Nucleus accumbens (tissue), 56 donors: ENCODE measurements at places on chromosomes 5 and 9.

DNA sequence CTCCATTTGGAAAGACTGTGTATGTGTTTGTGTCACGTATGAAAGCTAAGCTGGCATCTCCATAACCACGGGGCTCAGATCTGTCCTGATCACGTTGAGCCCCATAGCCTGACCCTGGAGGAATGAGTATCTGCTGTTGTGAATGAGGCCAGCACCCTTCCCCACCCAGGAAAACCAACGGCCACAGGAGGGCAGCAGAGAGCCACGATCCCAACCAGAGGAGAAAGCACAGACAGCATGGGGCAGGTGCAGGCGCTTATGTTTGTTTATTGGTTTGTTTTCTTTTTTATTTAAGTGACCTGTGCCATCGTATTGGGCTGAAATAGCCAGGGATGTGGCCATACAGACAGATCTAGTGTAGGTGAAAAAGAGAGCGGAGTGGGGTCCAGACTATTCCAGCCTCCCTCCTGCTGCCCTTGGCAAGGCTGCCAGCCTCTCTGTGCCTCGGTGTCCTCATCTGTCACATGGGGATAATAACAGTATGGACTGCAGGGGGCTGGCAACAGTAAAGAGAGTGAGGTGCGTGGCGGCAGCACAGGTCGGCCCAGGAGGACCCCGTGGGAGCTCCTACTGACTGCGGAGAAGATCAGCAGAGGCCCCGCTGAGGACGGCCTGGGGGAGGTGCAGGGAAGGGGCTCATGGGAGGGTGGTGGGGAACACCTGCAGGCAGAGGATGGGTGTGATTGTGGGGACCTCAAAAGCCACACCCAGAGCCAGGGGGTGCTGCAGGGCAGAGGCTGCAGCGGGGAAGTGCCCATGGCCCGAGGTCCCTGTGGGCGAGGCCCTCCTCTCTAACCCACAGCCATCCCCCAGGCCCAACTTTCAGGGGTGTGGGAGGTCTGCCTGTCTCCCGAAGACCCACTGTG, 12.1 kb downstream of the OR2V2 start:
- DNase-seq, result peak; percentile 69

DNA sequence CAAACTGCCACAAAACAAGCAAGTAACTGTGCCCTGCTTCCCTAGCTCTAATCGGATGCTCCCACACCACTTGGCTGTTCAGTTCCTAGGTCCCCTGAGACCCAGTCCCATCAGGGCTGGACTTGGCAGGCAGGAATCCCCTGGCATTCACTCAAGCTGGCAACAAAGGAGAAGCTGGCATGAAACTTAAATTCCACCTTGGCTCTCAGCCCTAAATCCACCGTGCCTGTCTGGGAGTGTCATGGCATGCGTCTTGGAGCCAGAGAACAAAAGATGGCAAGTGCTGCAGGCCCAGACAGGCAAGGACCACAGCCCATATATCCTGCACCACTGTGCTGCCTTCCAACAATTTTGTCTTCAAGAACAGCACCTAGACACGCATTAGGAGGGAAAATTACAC, 38.2 kb downstream of the ETF1 start:
- no peak for DNase-seq

- DNase-seq, result no peak
Measured at GRCh38 chr9:21579247-21579671, 97.1 kb upstream of the IFNE start.

GRCh38 chr5:82319651-82320376, 41.7 kb upstream of the RPS23 start:
- no peak for DNase-seq

GRCh38 chr9:71326360-71326759, 204.9 kb upstream of the TRPM3 start:
- DNase-seq, result no peak

DNA sequence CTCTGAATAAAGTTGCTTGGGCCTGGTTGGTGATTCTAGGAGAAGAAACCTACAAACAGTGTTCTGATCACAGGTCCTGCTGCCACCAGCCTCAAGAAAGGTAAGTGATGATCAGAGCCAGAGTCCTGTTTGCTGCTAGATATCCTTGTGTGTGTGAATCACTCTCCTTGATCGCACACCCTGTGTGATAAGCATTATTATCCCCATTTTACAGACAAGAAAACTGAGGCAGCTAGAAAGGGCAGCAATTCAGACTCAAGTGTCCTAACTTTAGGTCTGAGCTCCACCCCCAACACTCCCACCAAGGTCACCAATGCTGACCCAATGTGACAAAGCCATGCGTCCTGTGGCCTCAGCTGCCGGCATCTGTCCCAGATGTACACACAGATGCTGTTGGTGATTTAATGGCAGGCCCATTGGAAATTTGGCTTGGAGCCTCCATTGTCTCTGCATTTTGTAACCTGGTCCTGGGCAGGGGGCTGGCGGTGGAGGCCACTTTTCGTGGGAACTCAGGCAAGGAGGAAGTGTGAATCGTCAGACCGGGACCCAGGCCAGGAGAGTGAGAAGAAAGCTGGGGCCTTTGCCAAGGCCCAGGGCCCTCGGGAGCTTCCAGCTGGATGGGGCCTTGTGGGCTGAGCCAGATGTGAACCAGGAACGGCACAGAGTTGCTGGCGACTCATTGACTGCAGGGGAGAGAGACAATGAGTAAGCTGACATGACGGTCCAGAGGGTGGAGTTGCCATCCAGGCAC, 29.8 kb upstream of the GGTA1 start:
- peak; percentile 43 for DNase-seq

DNA sequence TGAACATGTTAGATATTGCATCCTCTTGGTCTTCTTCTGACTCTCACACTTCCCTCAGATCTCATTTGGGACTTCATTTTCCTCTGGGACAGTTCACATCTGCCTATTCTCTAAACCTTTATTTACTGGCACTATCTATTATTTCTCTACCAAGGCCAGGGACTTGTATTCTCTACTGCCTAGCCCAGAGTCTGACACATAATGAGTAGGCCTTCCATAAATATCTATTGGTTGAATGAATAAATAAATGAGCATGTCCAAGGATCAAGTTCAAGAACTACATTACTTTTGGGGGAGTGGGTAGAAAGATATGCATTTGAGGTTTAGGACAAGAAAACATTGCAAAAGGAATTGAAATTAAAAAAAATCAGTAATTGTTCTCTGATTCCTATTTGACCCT, 250.3 kb downstream of the TRIM32 start:
- DNase-seq, result no peak

DNA sequence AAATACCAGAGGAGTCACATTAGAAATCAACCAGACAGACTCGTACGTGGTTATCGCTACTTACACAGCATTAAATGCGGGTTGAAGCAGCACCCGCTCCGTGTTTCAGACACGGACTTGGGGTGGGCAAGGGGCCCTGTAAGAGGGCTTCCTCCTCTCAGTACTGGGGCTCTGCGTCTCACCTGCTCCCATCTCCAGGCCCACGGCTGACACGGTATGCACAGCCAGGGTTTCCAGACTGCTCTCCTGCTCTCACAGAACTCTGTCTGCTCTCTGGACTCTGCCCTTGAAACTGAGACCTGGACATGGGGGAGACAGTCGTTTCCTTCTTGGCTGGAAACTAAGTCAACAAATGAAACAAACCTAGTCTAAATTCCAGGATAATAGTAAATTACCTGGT, 24.7 kb upstream of the RASGEF1C start:
- DNase-seq, result no peak

- DNase-seq, result peak; percentile 59
Measured at GRCh38 chr9:133144142-133144903, 19.4 kb downstream of the GBGT1 start.

- no peak for DNase-seq
Measured at GRCh38 chr5:14465116-14465515, 116.5 kb upstream of the OTULINL start.

DNA sequence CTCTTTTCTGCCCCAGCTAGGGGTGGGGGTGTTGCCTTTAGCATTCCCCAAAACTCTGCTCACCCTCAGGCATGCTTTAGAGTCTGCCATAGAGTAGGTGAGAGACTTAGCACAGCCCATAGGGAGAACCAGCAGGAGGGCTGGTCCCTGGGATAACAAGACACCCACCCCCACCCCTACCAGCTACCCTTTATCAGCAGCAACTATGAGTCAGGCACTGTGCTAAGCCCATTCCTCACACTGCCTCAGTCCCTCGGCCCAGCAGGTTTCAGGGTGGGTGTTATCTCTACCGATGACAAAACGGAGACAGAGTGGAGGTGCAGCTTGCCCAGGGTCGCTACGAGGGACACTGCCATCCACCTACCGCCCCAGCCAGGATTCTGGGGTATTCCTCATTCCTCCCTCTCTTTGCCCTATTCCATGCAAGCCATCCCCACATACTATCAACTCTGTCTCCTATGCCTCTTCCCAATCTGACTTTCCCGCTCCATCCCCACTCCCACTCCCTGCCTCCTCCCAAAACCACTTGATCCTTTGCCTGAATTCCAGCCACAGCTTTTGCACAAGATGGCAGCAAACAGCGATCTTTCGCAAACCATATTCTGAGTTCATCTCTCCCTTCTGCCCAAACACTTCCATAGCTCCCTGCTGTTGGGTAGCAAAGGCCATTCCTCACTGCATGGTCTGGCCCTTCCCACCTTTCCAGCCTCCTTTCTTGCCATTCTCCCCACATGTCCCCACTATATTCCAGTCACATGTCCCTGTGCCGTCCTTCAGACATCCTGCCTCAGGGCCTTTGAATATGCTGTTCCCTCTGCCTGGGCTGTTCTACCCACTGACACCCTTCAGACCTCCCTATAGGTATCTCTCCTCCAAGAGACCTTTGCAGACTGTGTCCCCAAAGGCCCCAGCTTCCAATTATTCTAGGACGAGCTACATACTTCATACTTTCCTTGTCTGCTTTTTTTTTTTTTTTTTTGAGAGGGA, 5.1 kb downstream of the CIZ1 start:
- no peak for DNase-seq

- DNase-seq, result no peak
Measured at GRCh38 chr9:93898026-93898425, 57.1 kb downstream of the BARX1 start.

GRCh38 chr5:97635553-97635952, 452.5 kb upstream of the RIOK2 start:
- DNase-seq, result no peak

DNA sequence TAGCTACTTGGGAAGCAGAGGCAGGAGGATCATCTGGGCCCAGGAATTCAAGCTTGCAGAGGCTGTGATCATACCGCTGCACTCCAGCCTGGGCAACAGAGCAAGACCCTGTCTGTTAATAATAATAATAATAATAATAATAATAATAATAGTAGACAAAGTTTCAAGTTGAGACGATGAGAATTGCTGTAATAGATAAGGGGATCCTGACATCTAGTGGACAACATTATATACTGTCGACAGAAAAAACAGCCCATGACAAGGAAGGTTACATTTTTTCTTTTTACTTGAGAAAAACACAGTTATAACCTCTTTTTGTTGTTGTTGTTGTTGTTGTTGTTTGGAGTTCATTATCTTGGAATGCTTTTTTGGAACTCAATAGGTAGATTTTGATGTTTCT, 35.3 kb downstream of the NDFIP1 start:
- no peak for DNase-seq

DNA sequence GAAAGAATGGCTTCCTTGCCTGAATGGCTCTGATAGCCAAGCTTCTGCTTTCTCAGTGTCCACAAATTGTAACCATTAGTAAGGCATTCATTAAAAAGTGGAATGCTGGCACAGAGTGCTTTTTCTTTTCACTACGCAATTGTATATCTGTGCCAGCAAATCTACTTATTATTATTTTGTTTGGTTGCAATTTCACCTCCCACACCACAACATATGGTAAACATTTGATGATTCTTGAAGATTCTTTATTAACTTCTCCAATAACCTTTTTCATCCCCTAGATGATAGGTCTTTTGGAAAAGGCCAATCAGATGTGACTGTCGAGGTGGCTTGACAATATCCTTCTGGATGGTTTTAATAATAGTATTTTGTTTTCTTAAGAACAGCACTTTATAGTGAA, 234.1 kb downstream of the TMEM38B start:
- DNase-seq, result no peak

GRCh38 chr5:42760426-42760825, 3.8 kb downstream of the CCDC152 start:
- DNase-seq, result no peak

DNA sequence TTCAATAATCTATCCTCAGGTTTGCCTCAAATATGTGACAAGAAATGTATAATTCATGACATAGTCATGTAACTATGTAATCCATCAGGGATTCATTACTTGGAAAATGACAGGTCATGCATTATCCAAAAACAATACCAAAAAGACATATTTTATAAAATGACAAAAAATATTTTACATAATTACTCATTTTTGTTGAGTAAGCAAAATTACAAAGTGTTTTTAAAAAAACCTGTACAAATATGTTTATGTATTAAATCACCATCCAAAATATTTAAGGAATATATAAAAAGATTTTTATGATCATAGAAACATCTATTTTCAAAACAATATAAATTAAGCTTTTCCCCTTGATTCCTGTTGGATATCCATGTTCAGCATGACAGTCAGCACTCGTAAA, 36.7 kb upstream of the ITGA2 start:
- DNase-seq, result no peak

- no peak for DNase-seq
Measured at GRCh38 chr5:102835717-102836116, 80.6 kb downstream of the PAM start.

- DNase-seq, result no peak
Measured at GRCh38 chr9:79600466-79600865, 28.7 kb downstream of the TLE4 start.

DNA sequence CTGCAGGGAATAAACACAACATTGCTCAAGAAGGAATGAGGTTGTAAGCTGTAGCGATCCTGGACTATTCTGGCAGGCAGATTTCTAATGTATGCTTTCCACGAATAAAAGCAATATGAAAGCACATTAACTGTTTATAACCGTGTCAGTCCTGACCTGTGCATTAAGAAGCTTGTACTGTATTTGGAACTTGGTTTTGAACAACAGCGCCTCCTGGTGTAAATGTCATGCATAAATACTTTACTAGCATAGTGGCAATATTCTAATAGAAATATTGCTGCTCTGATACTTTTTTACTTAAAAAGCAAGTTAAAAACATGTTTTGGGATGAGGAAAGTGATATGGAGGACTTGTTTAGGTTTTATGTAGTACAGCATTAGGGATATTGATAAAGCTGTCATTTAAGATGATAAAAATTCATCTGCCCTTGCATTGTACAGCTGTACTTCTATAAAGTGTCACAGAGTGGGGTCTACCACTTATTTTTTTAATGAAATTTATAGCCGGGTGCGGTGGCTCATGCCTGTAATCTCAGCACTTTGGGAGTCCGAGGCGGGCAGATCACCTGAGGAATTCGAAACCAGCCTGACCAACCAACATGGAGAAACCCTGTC, 70.7 kb upstream of the GNE start:
- no peak for DNase-seq

DNA sequence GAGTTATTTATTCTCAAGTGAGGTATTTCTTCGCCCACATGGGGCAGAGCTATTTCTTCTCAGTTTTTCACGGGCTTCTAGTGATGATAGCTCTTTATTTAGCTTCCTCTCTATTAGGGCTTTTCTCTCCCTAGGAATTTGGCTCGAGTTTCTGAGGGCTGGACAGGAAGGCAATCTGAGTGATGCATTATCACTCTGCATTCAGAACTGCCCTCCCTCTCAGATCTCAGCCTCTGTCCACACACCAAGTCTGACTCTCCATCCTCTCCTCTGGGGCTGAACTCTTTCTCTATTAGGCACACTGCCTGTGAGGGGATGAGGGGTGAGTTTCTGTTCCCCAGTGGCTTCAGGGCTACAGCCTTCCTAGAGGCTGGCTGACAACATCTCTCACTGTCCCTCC, 14.9 kb upstream of the SCAMP1 start:
- DNase-seq, result no peak
